ENCODE measurements at places on chromosomes 13 and 19.

- no peak for DNase-seq
Measured at GRCh38 chr19:41456342-41456918, 13.5 kb downstream of the ERICH4 start.

DNA sequence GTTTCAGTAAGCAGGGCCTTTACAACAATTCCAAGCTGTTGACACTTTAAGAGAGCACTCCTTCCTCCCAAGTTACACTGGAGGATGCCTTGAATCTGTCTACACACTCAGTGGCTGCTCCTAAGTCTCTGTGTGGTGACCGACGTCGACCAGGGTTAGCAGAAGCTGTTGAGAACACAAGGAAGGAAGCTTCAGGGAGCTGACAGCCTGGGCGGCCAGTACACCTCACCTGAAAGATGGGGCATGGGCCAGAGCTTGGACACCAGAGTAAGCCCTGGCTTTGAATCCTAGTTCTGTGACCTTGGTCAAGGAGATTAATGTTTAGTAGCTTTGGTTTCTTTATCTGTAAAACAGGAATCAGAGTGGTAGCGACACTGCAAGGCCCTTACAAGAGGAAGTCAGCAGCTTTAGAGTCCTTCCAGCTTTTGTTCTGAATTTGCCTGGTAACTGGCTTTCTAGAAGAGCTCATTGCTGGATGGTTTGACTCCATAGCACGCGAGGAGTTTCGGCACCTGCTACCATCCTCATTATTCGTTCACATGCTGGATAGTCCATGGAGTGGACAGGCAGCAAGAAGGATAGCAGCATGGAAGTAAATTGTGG, 214.2 kb downstream of the FGF9 start:
- no peak for DNase-seq

- no peak for DNase-seq
Measured at GRCh38 chr13:20024702-20025101, 66.2 kb downstream of the ZMYM2 start.

- no peak for DNase-seq
Measured at GRCh38 chr13:67084066-67084465, 146.1 kb downstream of the PCDH9 start.

DNA sequence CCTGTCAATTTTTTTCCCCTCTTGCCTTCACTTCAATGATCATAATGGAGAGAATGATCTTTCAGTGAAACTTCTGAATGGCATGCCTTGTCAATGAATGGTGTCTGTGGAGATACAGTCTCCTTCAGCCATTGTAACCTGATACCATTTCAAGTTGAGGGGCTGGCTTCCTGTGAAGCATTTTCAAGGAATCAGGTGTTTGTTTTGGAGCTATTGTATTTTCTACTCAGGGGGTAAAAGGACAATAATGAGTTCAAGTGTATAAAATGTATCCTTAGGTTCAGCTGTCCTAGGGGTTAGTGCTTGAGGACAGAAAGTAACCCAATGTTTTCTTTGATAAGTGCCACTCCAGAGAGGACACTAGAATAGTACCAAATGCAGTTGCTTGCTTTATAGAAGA, 23.8 kb upstream of the CBY2 start:
- DNase-seq: no peak

GRCh38 chr13:60392131-60392530, 4.9 kb upstream of the TDRD3 start:
- DNase-seq: no peak

- DNase-seq: no peak
Measured at GRCh38 chr13:34521171-34521570, 420.9 kb upstream of the NBEA start.

GRCh38 chr13:105232439-105232838, 1303.0 kb downstream of the EFNB2 start:
- DNase-seq: no peak

DNA sequence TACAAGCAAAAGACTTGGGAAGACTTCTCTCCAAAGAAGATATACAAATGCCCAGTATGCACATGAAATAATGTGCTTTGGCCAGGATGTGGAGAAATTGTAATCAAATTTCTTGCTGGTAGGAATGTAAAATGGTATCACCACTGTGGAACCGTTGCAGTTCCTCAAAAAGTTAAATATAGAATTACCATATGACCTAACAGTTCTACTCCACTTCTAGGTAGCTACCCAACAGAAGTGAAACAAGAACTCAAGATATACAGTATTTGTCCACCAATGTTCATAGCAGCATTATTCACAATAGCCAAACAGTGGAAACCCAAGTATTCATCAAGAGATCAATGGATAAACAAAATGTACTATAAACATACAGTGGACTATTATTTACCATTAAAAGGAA, 95.0 kb upstream of the KLF5 start:
- DNase-seq: no peak

DNA sequence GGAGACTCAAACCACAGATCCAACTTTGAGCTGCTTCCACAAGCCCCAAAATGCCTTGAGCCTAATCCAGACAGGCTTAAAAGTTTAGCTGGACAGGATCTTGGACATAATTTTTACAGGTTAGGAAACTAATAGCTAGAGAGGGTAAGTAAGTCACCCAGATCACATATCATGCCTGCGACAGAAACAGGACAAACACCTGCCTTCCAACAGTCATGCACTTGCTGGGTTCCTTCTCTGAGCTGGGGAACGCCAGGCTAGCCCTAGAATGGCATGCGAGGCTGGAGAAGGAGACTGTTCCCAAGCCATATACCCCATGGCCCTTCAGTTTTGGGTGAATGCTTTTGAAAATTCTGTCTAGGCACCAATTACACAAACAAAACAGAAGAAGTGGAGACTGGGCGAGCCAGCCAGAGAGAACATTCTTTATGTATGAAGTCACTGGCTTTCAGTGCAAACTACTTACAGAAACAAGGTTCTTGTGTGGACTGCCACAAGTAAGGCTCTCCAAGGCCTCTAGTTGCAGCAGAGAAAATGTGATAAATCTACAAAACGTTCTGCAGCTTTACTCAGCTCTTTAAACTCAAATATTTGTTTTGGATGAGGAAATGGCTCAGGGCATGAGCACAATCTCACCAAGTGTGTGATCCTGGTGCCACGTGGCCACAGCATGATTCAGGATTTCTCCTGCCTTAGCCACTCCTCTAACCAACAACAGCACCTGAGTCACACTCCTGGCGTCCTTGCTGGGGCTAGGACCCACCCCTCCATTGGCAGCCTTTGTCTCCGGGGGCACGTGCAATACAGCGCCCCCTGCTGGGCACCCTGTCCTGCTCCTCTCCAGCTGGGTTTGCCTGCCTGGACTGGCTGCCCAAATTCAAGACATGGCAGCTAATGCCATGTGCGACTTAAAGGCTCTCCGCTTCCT, 73.4 kb upstream of the UBL3 start:
- peak; percentile 63 for DNase-seq

GRCh38 chr19:40560092-40560507, 16.6 kb upstream of the SHKBP1 start:
- no peak for DNase-seq

DNA sequence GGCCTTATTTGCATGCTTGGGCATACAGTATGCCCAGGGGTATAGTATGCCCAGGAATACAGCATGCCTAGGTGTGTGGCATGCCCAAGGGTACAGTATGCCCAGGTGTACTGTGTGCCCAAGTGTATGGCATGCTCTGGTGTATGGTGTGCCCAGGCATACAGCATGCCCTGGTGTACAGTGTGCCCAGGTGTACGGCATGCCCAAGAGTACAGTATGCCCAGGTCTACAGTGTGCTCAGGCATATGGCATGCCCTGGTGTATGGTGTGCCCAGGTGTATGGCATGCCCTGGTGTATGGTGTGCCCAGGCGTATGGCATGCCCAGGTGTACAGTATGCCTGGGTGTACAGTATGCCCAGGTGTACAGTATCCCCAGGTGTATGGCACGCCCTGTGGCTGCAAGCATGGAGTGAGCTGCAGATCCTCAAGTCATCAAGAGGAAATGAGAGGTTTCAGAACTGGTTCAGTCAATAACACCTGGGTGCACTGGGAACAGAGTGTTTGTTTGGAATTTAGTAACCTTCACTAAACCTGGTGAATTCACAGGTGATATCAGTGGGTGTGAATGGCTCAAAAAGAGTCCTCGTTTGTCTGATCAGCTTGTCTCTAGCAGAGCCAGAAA, 7.8 kb upstream of the C13orf42 start:
- DNase-seq: no peak

GRCh38 chr13:54185785-54186184, 1157.2 kb downstream of the OLFM4 start:
- DNase-seq: no peak

GRCh38 chr13:92224052-92224821, 825.8 kb downstream of the GPC5 start:
- no peak for DNase-seq

DNA sequence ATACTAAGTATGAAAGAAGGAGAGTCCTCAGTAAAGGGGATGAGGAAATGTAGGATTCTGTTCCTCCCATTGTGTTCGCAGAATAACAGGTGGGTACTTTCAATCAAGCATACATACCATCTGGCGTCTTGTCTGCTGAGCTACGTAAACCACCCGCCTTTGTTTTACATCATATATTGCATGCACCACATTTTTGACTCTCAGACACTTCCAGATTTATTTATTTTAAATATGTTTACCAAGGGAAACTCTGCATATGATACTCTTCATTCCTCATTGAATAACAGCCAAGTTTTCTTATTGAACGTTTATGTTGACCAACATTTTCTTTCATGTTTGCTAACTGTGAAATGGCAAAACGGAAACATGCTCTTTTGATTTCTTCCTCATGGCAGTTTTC, 174.1 kb downstream of the FGF14 start:
- no peak for DNase-seq

DNA sequence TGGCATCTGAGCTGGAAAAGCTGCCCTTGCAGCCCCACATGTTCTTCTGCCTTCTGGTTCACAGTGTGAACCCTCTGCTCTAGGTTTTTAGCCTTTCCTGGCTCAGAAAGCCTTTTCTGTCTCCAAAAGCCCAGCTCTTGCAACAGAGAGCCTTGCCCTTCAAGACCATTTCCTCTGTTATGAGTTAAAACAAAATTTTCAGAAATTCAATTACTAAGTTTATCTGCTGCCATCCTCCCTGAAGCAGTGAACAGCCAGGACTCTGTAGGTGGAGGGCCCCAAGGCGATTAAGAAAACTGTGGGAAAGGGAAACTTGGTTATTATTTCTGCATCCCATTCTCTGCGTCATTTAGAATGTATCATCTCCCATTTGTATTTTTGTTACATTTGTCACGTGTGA, 18.8 kb downstream of the FAM124A start:
- DNase-seq: no peak

- no peak for DNase-seq
Measured at GRCh38 chr13:50123515-50123861, 108.2 kb downstream of the KCNRG start.

DNA sequence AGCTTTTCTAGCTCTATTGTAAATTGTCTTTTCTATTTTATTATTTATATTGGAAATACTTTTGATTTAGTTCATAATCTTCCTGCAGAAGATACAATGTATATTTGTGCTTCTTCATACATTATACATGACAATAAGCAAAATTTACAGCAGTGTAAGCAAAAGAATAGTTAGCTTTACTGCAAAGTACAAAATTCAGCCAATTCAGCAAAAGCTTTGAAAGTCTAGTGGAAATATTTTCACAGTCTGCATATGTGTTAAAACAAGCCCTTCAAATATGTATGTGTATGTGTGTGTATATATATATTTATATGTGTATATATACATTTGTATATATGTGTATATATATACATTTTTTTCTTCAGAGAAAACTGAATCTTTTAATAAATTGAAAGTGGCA, 879.1 kb downstream of the SLITRK1 start:
- DNase-seq: no peak

GRCh38 chr13:31168736-31169135, 7.0 kb upstream of the HSPH1 start:
- DNase-seq: no peak

DNA sequence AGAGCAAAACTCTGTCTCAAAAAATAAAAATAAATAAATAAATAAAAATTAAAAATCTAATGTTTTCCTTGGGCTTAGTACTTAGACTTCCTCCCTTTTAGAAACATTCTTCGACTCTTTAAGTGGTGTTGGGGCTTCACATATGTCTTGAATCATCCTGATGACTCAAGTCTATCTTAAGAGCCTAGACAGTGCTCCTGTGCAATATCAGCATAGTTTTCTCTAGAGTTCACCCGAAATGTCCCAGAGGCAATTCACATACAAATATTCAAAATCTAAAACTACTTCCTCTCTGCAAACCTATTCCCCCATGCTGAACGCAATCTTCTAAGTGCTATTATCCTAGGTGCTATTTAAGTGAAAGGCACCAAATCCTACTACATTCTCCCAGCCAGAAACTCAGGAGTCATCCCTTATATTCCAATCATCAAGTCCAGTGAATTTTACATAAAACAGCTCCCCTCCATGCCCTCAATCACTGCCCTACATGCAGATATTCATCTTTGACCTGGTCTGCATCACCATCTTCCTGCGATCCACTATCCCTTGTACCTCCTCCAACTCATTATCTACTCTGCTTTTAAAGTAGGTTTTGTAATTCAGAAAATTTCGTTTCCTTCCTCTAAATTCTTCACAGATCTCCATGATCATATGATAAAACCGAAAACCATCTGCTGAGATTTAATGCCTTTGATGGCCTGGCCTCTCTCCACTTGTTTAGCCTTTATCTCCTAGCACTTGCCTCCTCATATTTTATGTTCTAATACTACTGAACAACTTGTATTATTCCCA, 102.7 kb downstream of the ELF1 start:
- DNase-seq: no peak

GRCh38 chr19:30668521-30669155, 296.5 kb downstream of the ZNF536 start:
- no peak for DNase-seq

- peak; percentile 62 for DNase-seq
Measured at GRCh38 chr19:22882797-22883196, 50.7 kb downstream of the ZNF723 start.

DNA sequence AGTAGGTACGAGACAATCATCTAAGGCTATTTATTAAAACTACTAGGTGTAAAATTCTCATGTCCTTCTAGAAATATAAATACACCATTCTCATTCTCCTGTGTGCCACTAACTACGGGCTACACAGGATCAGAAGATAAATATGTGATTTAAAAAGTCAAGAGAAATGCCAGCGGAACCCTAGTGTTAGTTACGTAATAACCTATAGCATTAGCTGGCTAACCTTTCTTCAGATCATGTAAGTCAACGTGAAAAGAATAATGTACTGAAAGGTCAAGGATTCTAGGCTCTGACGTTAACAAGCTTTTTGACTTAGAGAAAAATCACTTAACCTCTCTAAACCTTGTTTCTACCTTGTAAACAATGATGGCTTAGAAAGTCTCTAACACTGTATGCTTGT, 121.8 kb downstream of the RGCC start:
- DNase-seq: no peak
